ENCODE measurements at places on chromosomes 1 and 21.

DNA sequence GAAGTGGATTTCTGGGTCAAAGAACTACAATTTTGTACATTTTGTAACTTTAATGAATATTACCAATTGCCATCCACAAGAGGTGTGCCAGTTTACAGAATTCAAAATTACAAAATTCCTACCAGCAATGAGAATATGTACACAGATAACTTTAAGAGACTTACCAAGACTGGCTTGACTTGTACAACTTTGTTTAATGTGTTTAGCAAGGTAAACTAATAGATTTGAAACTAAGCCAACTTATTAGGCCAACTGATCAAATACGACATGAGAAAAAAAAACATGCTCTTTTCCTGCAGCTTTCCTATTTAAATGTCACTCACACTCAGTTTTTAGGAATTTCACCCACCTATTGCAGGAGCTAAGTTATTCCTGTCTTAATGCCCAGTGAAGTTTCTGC lies 11.4 kb downstream of the EXOC8 start:
- DNase-seq: no peak

DNA sequence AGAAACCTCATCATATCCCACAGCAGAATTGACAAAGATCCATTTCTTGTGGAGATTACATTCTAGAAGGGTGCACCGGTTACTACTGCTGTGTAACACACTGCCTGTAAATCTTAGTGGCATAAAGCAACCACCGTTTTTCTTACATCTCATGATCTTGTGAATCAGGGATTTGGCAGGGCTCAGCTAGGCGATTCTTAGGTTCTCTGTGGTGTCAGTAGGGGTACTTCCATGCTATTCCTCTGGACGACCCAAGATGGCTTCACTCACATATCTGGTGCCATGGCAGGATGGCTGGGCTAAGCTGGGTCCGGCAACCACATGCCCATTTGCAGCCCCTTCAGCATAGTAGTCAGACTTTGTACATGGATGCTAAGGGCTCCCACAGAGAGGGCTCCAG lies 179.8 kb upstream of the TMEM51 start:
- no peak for DNase-seq

- DNase-seq: no peak
These were observed 38.1 kb downstream of the GNPAT start for GRCh38 chr1:231279081-231279480.

- DNase-seq: no peak
These were observed 16.3 kb downstream of the PIK3C2B start for GRCh38 chr1:204478172-204478899.

- DNase-seq: no peak
These were observed 6.9 kb upstream of the LRP8 start for GRCh38 chr1:53334781-53335180.

DNA sequence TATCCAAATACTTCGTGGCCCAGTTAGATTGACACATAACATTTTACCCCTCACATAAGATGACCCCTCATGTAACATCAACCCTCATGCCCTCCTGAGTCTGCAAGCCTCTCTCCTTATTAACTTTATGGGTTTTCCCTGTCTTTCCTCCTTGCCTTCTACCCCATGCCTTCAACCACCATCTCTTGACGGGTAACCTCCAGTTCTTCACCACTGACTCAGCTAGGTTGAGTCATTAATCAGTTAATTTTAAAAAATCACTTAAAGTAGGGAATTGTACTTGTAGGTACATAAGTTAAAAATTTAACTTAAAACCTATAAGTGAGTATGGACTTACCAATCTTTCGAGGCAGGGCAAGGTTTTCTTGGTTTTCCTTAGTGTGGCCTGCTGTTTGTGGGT lies 330.7 kb downstream of the CAMTA1 start:
- no peak for DNase-seq

DNA sequence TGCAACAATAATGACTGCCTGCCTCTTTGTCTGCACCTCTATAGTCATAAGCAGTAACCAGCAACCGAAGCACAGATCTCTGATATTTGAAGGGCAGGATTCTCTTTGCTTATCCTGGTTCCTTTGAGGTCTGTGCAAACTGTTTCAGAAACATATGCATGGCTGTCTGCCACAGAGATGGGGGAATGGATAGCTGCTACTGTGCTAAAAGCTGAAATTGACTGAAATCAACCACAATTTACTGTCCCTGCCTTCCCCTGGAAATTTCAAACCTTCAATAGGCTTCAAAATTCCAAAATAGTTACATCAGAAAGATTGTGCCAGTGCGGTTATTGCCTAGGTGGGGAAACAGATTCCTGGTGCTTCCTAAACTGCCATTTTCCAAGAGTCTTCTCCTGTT lies 136.8 kb upstream of the GORAB start:
- DNase-seq: no peak

- no peak for DNase-seq
These were observed 40.4 kb downstream of the KCNJ15 start for GRCh38 chr21:38297194-38297631.

- no peak for DNase-seq
These were observed 1.1 kb downstream of the CRABP2 start for GRCh38 chr1:156704166-156704711.

DNA sequence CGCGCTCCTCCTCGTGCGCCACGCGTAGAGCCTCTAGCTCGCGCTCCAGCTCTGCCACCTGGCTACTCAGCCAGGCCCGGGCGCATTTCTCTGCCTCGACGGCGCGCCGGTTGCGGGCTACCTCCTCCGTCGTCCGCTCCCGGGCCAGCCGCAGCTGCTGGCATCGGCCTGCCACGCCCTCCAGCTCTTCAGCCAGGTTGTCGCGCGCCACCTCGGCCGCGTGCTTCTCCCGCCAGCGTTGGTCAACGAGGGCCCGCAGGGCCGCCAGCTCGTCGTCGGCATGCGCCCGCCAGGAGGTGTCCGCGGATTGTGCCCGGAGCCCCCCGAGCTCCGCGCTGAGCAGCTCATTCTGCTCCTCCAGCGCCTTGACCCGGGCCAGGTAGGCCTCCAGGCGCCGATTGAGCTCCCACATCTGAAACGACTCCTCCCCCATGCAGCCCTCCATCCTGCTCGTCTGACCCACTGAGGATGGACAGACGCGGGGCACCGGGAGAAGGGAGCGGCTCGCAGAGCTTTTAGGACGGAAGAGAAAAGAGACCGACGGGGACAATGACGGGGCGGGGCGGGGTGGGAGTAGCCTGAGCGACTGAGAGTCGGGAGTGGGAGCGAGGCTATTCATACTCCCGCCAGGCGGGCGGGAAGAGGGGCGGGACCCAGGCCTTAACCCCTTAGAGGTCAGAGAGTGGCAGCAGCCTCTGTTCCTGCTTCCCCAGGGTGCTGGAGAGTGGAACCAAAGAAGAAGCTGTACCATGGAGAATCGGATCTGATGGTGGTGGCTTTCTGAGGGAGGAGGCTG lies at the start of gene NES:
NES (minus strand) TSS at position 588 of the 796 bp plus-strand sequence; CDS start at position 445, 143 bp downstream.
- peak; percentile 81 for DNase-seq

DNA sequence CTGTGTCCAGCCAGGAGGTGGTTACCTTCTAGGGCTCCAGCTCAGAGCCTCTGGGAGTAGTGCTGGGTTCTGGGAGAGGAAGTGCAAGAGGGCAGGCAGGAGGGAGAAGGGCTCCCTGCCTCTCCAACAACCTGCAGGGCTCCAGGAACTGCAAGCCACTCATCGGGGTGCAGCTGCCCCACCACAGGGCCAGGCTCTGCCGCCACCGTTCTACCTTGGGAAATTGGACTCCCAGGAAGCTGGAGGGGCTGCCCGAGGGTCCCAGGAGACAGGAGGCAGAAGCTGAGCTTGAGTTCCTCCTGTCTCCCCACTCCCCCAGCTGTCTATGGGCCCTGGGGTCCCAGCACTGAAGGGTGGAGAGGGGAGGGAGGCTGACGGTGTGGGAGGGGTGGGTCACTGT lies 7.4 kb upstream of the PRDM16 start:
- no peak for DNase-seq

- no peak for DNase-seq
These were observed 281.9 kb upstream of the POU3F1 start for GRCh38 chr1:38328278-38329035.

GRCh38 chr21:29145354-29145782 lies 14.9 kb downstream of the MAP3K7CL start:
- peak; percentile 85 for DNase-seq

- DNase-seq: peak; percentile 8
These were observed 58.4 kb upstream of the ADAM30 start for GRCh38 chr1:119954476-119955422.

GRCh38 chr1:22292011-22292788 lies 149.3 kb upstream of the WNT4 start:
- no peak for DNase-seq

- DNase-seq: no peak
These were observed 417.0 kb downstream of the PTBP2 start for GRCh38 chr1:97138515-97139032.

GRCh38 chr1:40161888-40162397 lies 756 bp downstream of the RLF start:
- DNase-seq: no peak

DNA sequence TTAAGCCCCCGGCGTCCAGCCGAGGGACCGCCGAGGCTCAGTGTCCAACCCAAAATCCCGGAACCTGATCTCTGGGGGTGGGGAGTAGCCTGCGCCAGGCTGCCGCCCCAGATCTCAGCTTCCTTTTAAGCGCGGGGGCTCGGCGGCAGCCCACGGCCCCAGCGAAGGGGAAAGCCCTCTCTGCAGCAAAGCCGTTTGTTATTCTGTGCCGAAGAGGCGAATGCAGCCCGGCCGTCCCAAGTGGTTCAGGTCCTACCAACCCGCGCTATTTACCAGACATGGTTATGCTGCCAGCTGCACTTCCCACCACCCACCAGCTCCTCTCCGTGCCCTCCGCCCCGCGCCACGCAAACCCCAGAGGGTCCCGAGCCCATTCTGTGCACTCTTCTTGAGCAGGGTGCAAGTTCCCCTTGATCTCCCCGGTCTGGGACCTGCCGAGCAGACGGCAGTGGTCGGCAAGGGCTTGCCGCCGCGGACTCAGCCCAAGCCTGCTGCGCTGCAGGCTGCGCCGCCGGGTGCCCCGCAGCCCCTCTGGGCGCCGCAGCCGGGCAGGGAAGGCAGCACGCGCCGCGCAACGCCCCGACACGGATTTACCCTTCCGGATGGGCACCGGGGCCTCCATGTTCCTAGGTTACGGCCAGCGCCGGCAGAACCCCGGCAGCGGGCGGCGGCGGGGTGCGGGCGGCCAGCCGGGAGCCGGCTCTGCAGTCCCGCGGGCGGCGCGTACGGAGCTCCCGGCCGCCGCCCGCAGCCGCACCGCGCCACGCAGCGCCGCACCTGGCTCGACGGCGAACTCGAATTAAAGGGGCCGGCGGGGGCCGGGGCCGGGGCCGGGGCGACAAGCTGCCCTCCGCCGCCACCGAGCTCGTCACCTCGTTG lies 738 bp upstream of the KCNA2 start:
- DNase-seq: no peak

GRCh38 chr21:24045775-24046215 lies 1561.5 kb downstream of the MRPL39 start:
- DNase-seq: peak; percentile 77

- DNase-seq: no peak
These were observed 205.0 kb downstream of the TOMM20 start for GRCh38 chr1:234923626-234924025.

DNA sequence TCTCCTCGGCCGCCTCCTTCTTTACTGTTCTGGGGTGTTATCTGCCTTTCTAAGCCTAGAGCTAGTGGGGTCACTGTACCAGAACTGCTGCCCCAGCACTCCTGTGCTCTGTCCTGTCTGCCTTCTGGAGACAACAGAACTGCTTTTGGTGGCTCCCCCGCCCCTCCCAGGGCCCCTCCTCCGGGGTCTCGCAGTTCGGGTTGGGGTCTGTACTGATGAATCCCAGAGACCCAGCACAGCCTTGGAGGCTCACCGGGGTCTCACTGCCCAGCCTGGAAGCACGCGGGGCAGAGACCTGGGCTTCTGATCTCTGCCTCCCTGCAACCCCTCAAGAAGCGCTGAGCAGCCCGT lies 3.2 kb upstream of the PLEKHA6 start:
- no peak for DNase-seq

DNA sequence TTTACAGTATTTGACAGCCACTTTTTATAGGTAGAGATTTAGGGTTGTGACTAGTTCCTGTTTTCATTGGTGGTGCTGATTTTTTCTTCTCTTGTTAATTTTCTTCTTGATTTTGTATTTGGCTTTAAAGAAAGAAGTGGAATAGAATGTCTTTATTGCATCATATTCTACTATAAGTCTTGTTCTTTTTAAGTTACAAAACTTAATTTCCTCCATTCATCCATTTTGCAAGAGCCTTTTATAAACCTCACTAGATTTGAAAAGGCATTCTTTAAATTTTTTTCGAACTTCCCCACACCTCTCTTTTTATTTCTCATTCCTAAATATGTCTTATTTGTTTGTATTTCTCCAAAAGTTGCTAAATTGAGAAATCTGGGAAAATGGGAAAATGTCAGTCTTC lies 1368.6 kb upstream of the ADGRL4 start:
- DNase-seq: no peak

DNA sequence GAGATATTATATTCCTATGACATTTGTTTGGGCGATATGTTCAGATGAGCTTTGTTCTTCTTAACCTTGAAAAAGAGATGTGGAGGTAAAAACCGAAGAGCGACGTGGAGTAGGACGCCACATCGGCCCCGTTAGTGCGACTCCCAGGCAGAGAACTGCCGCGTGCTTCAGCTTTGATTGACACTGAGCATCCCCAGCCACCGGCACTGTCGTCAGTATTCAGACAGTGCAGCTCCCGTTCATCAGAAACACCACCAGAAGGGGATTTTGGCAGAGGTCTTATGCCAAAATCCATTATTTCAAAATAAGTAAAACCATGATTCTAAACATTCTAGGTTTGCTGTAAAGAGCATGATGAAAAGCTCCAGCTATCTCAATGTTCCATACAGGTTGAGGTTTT lies 66.5 kb downstream of the AGPAT3 start:
- no peak for DNase-seq

DNA sequence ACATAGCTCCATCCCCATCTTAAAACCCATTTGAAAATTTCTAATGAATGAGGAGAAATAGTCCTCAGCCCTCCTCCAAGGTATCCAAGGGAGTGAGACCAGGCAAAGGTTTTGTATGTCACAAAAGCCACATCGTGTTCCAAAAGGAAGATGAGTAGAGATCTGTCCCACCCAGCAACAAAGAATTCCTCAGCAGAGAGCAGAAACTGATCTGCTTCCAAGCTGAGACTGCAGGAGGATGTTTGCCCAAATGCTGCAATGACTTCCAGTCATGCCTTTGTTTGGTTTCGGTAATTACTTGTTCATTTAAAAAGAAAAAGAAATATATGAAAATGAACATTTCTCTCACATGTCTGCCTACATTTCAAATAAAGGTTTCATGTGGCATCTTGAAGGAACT lies 186.9 kb downstream of the SETD4 start:
- DNase-seq: no peak

GRCh38 chr1:174266991-174267612 lies 107.8 kb downstream of the RABGAP1L start:
- peak; percentile 18 for DNase-seq

DNA sequence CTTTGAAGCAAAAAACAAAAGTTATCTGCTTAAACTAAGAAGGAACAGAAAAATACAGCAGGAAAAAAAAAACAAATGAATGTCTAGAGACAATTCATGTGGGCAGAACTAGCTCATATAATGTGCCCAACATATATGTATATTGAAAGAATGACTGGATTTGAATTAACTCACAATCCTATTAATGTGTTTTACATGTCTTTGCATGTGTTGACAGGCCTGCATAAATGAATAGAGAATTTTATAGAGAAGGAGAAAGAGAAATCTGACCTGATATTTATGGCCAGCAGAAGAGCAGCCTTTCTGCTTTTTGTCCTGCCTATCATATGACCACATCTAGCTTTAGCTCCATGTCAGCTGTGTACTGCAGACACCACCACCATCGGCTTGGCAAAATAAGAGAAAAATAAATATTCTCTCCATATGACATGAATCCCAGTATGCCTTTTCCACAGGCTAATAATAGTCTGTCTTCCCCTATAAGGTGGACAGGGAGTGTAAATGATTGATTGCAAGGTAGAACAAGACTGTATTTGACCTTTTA lies 171.5 kb upstream of the PALMD start:
- DNase-seq: no peak

All from skin of body (tissue), 3 donors.